ENCODE measurements at places on chromosomes 3 and 15. TPM values are rescaled to one million over a fixed set of nuclear protein-coding genes. Genes with fewer than 3 reads are reported as not detected.

- no peak for DNase-seq
Measured at GRCh38 chr3:32758375-32758753, 59.4 kb upstream of the TRIM71 start.

DNA sequence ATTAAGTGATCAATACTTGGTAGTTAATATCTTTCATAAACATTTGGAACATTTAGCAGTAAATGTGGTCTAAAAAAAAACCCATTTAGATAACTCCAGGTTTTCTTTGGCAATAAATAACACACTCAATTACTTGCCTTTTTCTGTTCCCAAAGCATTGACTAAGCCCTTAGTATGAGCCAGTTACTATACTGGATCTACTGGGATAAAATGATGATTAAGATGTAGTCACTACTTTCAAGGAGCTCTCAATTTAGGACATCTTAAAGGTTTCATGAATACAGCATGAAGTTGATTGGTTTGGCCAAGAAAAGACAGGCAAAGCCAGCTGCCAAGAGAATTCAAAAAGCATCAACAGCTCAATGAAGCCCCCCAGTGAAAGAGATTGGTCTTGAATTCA, 250.9 kb downstream of the EPHA3 start:
- no peak for DNase-seq

- DNase-seq: no peak
Measured at GRCh38 chr3:52196977-52197376, 983 bp upstream of the ALAS1 start.

- DNase-seq: no peak
Measured at GRCh38 chr15:41666353-41666920, 6.2 kb downstream of the MGA start.

DNA sequence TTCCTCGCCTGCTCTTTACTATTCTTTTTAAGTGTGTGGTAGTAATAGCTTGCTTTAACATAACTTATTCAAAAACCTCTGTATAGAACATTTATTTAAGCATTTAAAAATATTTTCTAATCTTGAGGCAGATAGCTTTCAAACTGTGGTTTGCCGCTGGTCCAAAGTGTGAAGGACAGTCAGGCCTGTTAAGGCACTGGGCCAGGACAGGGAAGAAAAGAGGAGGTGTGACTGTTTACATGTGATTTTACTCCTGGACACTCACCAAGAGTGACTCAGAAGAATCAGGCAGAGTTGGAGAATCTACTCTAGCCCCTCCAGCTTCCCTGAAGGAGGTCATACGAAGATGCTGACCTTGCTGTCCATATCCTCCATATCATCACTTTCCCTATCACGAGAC, 44.7 kb downstream of the CEP152 start:
- DNase-seq: no peak

DNA sequence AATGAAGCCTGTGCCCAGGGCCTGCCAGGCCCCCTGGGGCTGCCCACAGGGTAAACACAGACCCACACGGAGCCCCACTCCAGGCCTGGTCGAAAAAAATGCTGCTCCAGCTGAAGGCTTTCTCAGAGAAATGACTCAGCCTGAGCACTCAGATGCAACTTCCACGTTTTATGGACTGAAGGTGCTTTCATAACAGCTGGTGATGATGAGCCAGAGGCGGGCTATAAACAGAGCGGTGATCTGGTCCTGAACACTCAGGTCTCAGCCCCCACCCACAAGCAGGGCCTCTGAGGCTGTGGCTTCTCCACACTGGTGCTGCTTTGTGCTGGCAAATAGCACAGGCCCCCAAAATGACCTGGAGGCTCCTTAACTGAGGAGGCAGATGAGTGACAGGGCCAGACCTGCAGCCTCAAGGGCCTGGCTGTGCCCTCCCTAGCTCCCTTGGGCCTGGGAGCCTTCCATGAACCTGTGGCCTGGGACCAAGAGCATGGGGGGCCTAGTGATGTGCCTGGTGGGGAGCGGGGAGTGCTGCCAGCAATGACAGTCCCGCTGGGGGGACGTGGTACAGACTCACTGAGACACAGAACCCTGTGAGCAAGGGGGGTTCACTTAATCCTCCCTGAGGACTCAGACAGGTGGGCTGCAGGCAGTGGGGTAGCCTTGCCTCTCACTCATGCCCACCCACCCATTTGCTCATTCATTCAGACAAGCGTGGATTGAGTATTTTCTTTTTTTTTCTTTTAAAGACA, 23.0 kb upstream of the FURIN start:
- no peak for DNase-seq

DNA sequence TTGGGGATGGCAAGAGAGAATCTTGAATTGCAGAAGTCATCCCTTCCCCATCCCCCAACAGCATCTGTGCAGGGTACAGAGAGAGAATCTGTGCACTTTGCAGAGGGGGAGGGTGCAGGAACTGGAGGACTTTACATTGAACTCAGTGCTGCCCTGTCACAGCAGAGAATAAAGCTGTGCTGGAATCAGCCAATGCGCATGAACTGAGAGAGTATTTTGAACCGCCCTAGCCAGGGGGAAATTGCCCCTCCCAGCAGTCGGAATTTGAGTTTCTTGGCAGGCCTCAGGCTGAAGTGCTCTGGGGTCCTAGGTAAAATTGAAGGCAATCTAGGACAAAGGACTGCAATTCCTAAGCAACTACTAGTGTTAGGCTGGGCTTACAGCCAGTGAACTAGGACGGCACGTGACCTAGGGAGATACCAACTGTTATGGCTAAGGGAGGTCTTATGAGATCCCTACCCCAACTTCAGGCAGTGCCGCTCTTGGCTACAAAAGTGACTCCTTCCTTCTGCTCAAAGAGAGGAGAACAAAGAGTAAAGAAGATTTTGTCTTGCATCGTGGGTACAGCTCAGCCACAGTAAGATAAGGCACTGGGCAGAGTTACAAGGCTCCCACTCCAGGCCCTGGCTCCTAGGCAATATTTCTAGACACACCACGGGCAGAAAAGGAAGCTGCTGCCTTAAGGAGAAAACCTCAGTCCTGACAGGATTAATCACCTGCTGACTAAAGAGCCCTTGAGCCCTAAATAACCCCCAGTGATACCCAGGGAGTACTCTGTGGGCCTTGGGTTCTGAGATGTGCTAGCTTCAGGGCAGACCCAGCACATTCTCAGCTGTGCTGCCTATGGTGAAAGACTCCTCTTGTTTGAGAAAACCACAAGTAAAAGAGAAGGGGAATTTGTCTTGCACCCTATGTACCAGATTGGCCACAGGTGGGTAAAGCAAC, 300.5 kb upstream of the ALCAM start:
- DNase-seq: no peak

DNA sequence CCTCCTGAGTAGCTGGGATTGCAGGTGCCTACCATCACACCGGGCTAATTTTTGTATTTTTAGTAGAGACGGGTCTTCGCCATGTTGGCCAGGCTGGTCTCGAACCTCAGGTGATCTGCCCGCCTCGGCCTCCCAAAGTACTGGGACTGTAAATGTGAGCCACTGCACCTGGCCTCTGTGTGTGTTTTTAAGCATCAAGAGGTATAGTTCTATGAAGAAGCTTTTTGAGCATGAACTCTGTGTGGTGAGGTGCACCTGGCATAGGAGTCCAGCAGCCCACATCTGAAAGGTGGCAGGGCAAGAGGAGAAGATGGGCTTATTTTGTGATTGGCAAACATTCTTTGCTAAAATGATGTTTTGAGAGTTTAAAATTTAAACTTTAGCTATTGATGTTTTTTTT, 118.0 kb downstream of the DGKG start:
- DNase-seq: no peak

DNA sequence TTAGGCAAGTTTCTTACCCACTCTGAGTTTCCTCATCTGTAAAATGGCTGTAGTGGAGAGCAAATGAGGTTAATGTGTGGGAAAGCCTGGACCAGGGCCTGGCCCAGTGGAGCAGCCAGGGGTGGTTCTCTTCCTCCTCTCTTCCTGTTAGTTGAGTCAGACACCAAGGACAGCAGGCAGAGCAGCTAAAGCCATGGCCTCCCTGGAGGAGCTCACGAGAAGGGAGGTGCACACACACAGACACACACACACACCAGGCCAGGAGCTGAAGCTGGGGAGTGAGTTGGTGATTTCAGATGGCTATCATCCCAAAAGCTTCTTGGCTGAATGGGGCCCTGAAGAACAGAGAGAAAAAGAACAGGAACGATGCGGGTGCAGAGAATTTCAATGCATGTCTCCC, 33.2 kb upstream of the TSPAN3 start:
- DNase-seq: no peak

DNA sequence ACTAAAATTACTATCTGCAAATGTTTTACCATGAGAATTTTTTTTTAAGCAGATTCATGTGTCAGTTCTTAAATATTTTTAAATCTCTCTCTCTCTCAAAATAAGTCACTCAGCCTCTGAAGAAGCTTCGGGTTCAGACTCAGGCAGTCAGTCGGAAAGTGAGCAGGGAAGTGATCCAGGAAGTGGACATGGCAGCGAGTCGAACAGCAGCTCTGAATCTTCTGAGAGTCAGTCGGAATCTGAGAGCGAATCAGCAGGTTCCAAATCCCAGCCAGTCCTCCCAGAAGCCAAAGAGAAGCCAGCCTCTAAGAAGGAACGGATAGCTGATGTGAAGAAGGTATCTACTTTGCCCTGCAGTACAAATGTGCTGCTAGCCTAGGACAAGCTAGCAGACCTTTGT, 24.1 kb downstream of the CHD2 start:
- no peak for DNase-seq

DNA sequence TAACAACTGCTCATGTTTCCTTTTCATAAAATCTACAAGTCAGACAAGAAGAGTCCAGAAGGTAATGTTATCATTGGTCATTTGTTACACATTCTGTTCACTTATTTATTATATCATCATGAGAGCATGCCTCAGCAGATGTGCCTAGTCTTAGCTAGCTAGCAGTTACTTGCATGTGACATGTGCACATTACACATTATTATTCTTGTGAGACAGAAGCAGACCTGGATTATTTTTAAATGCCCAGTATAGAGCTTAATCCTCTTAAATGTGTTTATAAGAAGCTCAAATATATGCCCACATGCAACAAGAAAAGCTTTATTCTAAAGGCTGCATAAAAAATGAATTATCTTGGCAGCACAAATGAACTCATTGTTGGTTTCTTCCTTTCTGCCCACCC, 12.6 kb downstream of the YEATS2 start:
- no peak for DNase-seq

DNA sequence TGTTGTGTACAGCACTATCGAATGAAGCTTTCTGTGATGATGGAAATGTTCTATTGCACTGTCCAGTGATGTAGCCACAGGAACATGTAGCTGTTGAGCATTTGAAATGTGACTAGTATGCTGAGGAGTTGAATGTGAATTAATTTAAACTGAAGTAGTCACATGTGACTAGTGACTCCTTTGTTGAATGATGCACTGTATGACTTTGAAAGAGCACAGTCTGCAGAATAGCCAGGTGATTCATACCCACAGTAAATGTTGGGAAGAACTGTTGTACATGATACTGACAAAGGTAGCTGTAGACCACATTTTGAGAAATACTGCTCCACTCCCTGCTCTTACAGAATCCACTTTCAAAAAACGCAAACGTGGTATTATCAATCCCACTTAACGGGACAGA, 34.0 kb upstream of the ACTL6A start:
- DNase-seq: no peak

The TTLL13 gene
- total RNA-seq: 1.1 TPM

The RBMS3 gene
- total RNA-seq: 1.6 TPM

The KLHL6 gene
- total RNA-seq: 55.9 TPM

The HES1 gene
- not detected for total RNA-seq

The UBAP1L gene
- total RNA-seq: 16.6 TPM

The AQP9 gene
- total RNA-seq: 0.50 TPM

The COL6A5 gene
- not detected for total RNA-seq

The CFAP161 gene
- not detected for total RNA-seq

The CSTA gene
- 0.61 TPM for total RNA-seq

The EFL1 gene
- total RNA-seq: 23.1 TPM

The PTX3 gene
- total RNA-seq: 0.23 TPM

The TAGLN3 gene
- not detected for total RNA-seq
